Frontal cortex (tissue), 4 donors: ENCODE measurements at places on chromosomes 3 and 15. TPM values are rescaled to one million over a fixed set of nuclear protein-coding genes. Genes with fewer than 3 reads are reported as not detected.

ADGRG7 gene
- total RNA-seq, result not detected

SLC24A5 gene
- 0.41 TPM for total RNA-seq

DNA sequence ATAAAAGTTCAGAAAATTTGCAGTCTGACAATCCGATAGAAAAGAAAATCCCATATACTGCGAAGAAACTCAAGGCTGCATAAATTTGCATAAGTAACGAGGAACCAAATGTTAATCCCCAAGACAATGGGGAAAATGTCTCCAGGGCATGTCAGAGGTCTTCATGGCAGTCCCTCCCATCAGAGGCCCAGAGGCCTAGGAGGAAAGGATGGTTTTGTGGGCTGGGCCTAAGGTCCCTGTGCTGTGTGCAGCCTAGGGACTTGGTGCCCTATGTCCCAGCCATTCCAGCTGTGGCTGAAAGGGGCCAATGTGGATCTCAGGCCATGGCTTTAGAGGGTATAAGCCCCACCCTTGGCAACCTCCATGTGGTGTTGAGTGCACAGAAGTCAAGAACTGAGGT, 21.3 kb upstream of the CCR4 start:
- no peak for DNase-seq

DNA sequence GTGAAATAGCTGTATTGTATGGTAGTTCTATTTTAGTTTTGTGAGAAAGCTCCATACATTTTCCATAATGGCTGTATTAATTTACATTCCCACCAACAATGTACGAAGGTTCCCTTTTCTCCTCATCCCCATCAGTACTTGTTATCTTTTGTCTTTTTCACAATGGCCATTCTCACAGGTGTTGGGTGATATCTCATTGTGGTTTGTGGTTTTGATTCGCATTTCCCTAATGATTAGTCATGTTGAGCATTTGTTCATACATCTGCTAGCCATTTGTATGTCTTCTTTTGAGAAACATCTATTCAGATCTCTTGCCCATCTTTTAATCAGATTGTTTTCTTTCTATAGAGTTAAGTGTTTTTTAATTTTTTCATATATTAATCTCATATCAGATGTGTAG, 931.9 kb downstream of the IGSF11 start:
- no peak for DNase-seq

- DNase-seq, result no peak
Observed at GRCh38 chr3:94737116-94737515, 674.3 kb downstream of the NSUN3 start.

DNA sequence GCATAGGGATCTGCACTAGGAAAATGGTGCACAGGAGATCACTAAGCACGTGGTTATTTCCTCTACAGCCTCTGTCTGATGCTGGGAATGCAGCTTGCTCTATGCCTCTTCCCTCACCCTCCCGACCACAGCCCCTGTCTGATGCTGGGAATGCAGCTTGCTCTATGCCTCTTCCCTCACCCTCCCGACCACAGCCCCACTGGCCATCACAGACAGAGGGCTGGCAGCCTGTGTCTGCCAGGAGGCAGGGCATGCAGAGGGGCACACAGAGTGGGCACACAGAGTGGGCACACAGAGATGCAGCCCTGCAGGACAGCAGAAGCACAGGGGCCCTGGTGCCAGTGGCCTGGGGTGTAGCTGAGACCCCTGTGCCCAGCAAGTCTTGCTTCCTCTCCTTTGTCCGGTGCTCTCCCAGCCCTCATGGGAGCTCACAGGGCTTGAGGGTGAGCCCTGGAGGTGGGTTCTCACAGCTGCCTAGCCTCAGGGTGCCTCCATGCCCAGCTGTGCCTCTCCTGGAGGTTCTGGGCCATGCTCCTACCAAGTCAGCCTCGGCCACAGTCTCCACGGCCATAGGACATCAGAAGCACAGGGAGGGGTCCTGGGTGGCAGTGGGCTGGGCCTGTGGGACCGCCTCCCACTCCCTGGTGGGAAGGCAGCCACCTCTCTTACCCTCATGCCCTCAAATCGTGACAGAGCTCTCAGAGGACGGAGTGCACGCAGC, 65.8 kb downstream of the EXOG start:
- no peak for DNase-seq

DNA sequence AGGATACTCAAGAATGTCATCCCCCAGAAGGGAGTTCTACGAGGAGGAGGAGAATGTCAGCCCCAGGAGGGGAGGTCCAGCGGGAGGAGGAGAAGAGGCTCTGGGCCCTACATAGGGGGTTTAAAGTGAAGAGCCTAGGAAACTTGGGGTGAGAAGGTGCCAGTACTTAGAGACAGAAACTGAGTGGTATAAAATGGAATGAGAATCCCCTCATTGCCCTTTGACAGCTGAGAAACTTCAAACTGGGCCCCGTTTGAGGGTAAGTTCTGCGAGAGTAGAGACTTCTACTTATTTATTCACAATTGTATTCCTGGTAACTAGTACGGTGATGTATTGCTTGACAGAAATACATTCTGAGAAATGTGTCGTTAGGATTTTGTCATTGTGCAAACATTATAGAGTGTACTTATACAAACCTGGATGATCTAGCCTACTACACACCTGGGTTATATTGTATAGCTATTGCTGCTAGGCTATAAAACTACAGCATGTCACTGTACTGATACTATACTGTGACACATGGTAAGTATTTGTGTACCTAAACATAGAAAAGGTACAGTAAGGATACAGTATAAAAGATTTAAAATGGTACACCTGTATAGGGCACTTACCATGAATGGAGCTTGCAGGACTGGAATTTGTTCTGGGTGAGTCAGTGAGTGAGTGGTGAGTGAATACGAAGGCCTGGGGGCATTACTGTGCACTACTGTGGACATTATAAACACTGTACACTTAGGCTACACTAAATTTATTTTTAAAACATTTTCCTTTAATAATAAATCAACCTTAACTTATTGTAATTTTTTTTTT, 62.0 kb downstream of the TSC22D2 start:
- DNase-seq, result no peak
